ENCODE measurements at places on chromosomes 16 and 17.
A peak's percentile ranks its signal among the peaks of the same experiment; 100 is the strongest.

DNA sequence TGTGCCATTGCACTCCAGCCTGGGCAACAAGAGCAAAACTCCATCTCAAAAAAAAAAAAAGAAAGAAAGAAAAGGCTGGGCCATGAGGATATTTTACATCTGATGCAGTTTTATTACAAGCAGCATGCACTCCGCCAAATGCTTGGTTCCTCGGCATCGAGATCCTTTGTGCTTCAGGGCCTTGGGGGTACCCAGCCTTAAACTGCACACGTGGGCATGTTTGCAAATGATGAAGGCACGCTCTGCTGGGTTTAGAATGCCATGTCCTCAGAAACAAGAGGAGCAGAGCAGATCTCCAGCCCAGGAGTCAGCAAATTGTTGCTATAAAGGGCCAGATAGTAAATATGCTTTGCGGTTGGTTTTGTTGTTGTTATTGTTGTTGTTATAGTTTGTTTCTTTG lies 153.2 kb downstream of the KATNIP start:
- no peak for DNase-seq

DNA sequence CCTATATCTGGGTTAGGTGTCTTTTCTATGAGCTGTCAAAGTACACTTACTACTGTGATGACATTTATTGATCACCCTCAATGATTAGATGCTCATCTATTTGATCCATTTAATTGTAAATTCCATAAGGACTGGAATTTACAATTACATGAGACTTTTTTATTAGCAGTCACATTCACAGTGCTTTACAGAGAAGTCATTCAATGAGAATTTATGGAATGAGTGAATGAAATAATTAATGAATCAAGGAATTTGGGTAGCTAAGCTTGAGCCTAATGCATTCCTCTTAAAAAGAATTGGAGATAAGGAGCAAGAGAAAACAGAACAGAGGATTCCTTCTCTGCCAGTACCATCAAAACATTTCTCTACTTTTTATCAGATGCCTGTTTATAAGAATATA lies 1437.5 kb upstream of the CDH8 start:
- DNase-seq: no peak

- DNase-seq: no peak
These were observed 17.9 kb upstream of the SMPD3 start for GRCh38 chr16:68466174-68466573.

GRCh38 chr17:63495491-63495890 lies 18.6 kb downstream of the ACE start:
- DNase-seq: no peak

DNA sequence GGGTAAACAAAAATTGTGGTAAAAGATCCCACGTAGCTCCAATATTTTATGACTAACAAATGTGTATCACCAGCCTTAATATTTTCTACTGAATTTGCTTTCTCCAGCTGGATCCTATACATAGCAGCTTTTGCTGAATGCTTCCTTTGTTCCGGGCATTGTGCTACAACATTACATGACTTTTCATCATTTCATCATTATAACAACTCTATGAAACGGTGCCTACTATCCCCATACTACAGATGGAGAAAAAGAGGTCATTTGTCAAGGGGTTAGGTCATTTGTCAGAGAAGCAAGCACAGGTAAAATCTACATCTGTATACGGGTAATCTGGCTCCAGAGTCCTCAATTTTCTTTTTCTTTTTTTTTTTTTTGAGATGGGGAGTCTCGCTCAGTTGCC lies 74.3 kb downstream of the KANSL1 start:
- DNase-seq: no peak

DNA sequence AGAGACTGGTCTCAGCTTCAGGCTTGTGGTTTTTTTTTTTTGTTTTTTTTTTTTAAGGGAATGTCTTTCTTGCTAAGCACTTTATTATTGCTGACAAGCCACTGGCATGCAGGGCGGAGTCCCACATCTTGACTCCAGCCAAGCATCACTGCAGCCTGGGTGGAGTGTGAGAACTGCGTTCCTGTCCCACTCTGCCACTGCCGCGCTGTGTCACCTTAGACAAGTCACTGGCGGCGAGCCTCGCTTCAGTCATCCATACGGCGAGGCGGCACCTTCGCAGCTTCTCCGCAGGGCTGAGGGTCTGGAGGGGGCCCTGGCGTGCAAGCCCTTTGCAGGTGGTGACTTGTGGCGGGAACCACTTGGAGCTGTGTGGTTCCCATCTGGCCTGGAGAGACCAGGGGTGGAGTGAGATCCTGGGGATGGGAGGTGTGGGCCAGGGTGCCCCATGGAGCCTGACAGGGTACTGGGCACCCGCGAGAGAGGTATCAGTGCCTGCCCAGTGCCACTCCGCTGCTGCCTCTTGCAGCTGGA lies 99.1 kb upstream of the CIBAR2 start:
- DNase-seq: no peak

DNA sequence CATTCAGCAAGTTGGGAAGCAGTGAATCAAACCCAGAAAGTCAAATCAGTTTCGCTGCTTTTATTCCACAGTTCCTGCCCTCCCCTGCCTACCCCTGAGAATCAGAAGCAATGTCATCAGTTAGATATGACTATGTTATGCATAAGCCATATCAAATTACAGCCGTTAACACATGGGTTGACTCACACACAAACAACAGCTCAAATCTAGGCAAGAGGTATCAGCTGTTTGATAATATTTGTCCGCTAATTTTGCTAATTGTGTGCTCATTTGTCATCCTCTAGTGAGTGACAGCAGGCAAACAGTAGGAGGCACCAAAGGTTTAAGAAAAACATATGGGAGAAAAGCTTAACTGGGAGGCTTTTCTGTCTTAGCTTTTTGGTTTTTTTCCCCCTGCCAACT lies 327.4 kb upstream of the CCL2 start:
- DNase-seq: no peak

- DNase-seq: no peak
These were observed 4.2 kb upstream of the MAP3K14 start for GRCh38 chr17:45320931-45321461.

- DNase-seq: peak; percentile 82
These were observed 31.2 kb downstream of the NSMCE1 start for GRCh38 chr16:27237219-27238015.

DNA sequence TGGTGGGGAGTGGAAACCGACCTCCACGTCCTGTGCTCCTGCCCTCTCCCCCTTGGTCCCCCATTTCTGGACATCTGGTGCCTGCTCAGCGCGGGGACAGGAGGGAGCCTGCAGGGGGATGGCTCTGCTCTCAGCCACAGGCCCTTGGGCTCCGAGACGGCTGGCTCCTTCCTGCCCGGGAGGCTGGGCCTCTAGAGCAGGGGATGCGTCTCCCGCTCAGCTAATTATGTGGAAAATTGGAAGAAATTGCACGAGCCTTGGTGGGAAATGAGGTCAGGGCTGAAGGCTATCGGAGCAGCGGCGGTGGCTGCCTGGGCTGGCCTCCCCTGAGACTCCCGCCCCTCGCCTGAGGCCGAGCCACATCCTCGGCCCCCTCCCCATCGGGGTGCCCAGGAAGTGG lies 154.6 kb upstream of the CIBAR2 start:
- DNase-seq: no peak

DNA sequence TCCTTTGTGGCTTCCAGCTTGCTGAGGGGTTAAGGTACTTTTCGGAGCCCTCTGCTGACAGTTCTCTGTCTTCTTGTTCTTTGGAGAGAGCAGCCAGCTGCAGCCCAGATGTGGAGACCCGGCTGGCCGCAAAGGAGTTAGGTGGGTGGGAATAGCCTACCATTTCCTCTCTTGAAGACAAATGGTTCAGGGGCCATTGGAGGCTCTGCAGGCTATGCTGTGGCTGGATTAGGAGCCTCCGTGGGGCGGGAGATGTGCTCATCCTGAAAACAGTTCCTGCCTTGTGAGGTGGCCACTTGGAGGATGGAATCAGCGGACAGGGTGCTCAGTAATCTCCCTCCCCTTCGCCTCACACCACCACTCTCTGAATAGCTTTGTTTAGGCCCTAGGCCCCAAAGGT lies 30.3 kb downstream of the MEOX1 start:
- DNase-seq: no peak

GRCh38 chr16:59697236-59697635 lies 963.1 kb upstream of the GOT2 start:
- no peak for DNase-seq

Data from activated naive CD4-positive, alpha-beta T cell treated with Interleukin-2 at 50 U/mL for 16 hours (primary cell).